ENCODE measurements at places on chromosomes 5 and 9. TPM values are rescaled to one million over a fixed set of nuclear protein-coding genes. Genes with fewer than 3 reads are reported as not detected.

DNA sequence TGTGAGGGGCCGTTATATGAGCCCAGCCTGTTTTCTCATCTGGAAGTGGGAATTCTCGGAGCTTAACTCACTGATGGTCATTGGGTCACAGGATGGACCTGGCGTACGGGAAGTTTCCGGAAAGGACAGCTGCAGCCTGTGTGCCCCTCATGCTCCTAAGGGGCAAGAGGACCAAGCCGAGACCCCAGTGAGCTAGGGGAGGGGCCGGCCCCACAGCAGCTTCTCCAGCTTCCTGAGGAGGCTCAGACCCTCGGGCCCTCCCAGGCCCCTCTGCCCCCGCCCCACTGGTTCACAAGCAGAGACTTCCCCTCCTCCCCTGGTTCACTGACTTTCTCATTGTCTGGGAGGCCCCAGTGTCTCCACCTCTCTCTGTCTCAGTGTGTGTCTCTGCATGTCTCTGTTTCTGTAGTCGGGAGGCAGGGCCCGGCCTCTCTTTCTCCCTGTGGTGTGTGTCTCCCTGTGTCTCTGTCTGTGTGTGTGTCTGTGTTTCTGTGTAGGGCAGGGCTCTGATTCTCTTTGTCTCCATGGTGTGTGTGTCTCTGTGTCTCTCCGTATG is 32.3 kb upstream of the FIBCD1 start:
- DNase-seq, result no peak

- no peak for DNase-seq
Observed at GRCh38 chr5:141889282-141889871, 11.2 kb upstream of the PCDH1 start.

DNA sequence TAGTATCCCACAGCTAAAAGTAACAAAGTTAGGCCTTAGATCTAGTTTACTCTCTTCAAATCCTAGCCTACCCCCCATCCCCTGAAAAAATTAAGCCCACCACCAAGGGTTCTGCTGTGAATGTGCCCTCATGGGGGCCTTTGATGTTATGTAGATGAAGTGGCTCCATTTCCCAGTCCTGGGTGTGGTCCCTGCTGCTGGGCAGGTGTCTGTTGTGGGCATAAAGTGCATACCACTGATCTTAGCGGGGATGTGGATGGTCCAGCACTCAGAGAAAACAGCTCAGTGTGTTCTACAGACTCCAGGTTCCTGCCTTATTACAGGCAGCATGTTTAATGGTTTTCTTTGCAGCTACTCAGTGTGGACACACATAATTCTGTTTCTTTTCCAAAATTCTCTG is 1.9 kb downstream of the PCBD2 start:
- DNase-seq, result no peak

DNA sequence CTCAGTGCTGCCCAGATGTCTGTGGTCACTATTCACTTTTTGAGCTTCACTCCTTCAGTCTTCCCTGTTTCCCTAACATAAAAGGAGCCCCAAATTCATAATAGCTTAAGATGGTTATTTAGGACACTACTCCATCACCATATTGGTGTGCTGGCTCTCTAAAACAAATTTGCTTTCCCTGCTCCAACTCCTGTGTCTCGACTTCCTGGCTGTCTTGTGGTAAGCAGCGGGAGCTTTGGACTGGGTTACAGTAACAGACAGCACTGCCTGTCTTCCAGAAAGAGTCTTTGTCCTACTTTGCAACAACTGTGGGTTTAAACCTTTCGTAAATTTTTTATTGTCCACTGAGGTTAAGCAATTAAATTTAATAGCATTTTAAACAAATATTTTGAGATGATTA is 389.4 kb downstream of the CDH9 start:
- DNase-seq, result no peak

- DNase-seq, result no peak
Observed at GRCh38 chr5:43636076-43636475, 33.1 kb downstream of the NNT start.

GRCh38 chr9:123456011-123456410 is 100.0 kb downstream of the CRB2 start:
- no peak for DNase-seq

DNA sequence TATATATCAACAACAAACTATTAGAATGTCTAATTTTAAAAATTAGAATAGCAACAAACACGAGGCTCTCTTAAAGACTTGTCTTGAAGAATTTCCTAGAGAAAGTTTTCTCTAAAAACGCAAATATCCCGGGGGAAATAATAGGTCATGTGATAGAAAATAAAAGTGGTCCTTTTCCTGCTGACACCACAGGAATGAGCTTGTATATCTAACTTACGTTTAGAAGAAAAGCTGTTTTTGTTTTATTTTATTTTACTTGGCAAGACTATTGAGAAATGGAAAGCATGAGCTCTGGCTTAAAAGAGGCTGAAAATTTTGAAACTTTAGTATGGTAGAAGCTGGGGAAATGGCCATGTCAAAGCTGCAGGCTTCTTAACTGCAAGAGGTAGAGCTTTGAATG is 465.0 kb downstream of the AGTPBP1 start:
- DNase-seq, result no peak

DNA sequence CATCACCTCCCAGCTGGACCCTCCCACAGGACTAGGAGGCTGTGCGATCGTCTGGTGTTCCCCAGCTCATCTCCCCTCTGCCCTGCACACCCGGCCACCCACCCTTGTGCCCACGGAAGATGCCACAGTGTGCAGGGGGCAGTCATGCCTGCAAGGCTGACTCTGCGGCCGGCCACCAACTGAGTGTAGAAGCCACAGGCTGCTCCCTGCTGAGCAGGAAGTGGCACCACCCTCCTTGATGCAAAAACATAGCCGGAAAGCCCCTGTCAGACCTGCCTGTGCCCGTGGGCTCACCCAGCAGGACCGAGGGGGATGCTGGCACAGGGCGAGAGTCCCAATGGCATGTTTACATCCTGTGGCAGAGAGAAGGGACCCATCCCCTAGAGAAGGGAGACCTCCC is 40.3 kb upstream of the SLC12A7 start:
- DNase-seq, result peak; percentile 27

GRCh38 chr5:62494772-62495171 is 82.2 kb downstream of the IPO11 start:
- DNase-seq, result no peak

GRCh38 chr9:107650995-107651394 is 161.4 kb upstream of the KLF4 start:
- DNase-seq, result no peak

- no peak for DNase-seq
Observed at GRCh38 chr9:130707225-130707976, 13.8 kb downstream of the EXOSC2 start.

- no peak for DNase-seq
Observed at GRCh38 chr9:129557192-129558036, 63.5 kb downstream of the C9orf50 start.

DNA sequence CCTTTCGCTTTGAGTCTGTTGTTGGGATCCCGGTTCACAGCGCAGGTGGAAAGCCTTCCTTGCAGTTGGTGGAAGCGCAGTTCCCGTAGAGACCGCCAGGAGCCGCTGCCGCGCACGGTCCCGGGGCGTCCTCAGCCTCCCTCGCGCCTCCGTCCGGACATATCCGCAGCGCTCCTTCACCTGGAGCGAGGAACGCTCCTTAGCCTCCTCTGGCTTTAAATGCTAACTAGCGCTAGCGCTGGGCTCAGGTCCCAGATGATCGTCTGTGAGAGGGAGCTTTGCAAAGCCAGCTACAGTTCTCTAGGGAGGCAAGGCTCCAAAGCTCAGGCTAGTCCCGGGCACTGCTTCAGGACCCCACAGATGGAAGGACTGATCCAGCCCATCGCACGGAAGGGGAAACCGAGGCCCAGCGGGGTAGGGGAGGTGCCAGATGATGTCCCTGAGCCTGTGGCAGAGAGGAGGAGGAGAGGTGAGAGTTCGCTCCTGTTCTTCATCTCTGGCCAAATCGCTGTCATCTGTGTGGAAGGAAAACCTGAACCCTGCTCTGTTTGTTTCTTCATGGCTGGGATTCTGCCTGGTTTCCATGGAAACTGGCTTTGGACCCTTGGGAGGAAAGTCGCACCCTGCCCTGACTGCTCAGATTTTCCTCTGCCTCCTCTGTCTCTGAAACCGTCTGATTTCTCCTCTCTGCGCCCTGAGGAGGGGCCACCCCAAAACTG is 31.4 kb downstream of the COL15A1 start:
- peak; percentile 92 for DNase-seq

DNA sequence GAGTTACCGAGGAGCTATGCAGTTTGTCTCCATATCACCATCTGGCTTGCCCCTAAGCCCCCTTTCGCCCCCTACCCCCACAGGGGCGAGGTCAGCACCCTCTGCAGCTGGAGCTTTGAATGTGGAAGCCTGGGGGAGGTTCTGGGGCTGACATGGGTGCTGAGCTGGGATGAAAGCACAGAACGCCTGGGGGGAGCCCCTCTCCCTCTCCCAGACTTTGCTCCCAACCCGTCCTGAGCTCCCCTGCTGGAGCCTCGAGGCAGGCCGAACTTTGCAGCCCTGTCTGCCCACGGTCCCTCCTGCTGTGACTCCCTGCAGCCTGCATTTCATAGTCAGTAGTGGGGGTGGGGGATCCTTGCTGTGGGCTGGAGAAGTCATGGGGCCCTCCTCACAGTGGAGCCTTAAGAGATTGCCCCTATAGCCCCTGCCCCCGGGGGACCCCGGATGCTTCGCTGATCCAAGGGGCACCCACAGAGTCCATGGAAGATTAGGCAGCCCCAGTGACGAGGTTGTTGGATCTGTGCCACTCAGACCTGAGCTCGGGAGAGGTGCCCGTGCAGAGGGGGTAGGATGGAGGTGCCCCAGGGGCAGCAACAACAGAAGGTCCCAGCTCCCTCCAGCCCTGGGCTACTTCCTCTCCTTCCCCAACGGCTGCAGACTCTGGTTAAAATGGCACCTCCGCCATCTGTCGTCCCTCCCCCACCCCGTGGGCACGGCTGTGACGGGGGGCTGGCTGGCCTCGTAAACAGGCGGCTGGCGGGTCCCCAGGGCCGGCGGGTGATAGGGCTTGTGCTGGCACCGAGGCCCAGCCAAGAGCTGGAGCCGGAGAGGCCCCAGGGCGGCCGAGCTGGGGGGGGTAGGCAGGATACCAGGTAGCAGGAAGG is 162.0 kb downstream of the C9orf50 start:
- DNase-seq, result peak; percentile 75

GRCh38 chr9:121684381-121685145 is 33.1 kb downstream of the DAB2IP start:
- peak; percentile 70 for DNase-seq

DNA sequence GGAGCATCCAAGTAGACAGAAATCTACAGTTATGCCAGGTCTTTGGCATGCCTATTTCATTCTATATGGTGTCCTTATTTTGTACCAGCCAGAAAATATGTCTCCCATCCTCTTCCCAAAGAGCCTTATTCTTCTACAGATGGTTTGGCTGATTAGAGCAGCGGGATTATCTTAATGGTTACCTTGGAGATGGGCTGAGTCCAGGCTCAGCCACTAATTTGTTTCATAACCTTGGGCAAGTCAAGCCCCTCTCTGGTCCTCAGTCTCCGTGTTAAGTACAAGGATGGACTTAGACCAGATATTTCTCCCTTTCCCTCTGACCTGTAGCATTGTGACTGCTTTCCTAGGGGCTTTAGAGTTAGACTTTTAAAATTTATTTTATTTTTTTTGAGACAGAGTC is 11.1 kb upstream of the GLE1 start:
- DNase-seq, result no peak

- peak; percentile 67 for DNase-seq
Observed at GRCh38 chr9:89606624-89607311, 2.0 kb downstream of the GADD45G start.

DNA sequence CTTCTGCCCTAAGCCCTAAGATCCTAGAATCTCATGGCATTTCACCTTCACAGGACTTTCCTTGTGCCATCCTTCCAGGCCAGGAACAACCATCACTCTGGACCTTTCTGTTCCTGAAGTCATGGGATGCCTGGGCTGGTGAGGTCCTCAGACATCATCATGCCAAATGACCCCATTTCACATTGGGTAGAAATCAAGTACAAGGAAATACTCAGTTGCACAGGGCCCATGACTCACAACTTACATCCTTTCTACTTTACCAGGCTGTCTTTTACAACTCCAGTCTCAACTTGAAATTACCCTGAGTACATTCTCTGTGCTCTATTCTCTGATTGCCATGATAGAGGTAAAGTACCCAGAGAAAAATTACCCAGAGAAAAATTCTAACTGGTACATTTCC is 167.1 kb downstream of the PIK3R1 start:
- DNase-seq, result no peak

DNA sequence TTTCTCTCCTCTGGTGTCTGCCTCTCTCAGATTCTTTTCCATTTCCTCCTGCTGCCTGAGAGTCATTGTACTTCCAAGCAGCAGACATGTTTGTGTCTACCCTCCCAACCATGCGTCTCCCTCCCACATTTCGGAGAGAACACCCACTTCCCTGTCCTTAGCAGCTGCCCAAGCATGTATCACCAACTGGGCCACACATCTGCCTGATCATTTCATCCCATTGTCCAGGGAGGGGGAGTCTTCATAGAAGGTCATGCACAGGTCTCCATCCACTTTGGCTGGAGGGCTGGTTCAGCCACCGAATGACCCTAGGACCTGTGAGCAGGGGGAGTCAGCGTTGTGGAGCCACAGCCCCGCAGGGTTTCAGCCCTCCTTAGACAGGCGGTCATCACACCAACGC is 75.4 kb downstream of the MAP1B start:
- DNase-seq, result no peak

GRCh38 chr9:96644137-96644536 is 11.0 kb downstream of the PRXL2C start:
- no peak for DNase-seq

- DNase-seq, result no peak
Observed at GRCh38 chr5:135501965-135502364, 33.8 kb downstream of the NEUROG1 start.

GRCh38 chr5:50863534-50864170 is 197.2 kb downstream of the PARP8 start:
- no peak for DNase-seq

DNA sequence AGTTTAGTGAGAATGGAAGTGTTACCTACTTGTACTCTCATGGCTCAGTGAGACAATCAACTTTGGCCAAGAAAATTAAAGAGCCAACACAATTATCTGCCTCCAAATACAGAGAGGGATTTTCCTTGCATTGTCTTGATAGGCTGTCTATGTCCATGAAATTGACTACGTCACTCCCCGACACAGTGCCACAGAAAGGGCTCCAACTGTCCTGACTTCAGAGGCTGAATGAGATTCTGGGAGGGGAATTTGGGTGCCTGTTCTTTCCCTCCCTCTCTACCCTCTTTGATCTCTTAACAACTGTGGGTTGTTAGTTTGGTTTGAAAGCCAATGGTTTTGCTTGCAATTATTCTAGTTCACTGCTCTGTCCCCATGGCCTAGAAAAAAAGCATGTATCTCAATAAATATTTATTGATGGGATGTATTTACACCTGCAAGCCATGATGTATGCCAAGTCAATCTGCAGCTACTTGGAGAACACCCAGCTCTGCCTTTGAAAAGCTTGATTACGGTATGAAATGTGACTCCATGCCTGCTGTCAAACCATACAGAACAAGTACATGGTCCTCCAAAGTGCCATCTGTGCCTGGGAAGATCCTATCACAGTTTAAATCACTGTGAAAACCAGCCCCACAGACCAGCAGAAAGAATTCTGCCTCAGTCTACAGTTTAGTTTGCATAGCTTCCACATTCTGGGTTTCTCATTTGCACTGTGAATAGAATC is 37.3 kb downstream of the CAPSL start:
- DNase-seq, result no peak

GRCh38 chr5:135222171-135222681 is 176.8 kb downstream of the MACROH2A1 start:
- DNase-seq, result no peak

IL4 gene
- total RNA-seq, result not detected

ROR2 gene
- total RNA-seq, result 0.43 TPM

SPACA9 gene
- total RNA-seq, result 3.5 TPM

AQP7 gene
- 155 TPM for total RNA-seq

SPATA31C1 gene
- not detected for total RNA-seq

KIF12 gene
- not detected for total RNA-seq

LECT2 gene
- not detected for total RNA-seq

PCDHGA7 gene
- 7.7 TPM for total RNA-seq

Measured in Right ventricle myocardium superior (tissue), 1 donor.